Hippocampal formation (tissue), 2 donors: ENCODE measurements at places on chromosomes 11 and 22.

- peak; percentile 22 for DNase-seq
Measured at GRCh38 chr11:64624883-64625481, 34.0 kb downstream of the SLC22A12 start.

DNA sequence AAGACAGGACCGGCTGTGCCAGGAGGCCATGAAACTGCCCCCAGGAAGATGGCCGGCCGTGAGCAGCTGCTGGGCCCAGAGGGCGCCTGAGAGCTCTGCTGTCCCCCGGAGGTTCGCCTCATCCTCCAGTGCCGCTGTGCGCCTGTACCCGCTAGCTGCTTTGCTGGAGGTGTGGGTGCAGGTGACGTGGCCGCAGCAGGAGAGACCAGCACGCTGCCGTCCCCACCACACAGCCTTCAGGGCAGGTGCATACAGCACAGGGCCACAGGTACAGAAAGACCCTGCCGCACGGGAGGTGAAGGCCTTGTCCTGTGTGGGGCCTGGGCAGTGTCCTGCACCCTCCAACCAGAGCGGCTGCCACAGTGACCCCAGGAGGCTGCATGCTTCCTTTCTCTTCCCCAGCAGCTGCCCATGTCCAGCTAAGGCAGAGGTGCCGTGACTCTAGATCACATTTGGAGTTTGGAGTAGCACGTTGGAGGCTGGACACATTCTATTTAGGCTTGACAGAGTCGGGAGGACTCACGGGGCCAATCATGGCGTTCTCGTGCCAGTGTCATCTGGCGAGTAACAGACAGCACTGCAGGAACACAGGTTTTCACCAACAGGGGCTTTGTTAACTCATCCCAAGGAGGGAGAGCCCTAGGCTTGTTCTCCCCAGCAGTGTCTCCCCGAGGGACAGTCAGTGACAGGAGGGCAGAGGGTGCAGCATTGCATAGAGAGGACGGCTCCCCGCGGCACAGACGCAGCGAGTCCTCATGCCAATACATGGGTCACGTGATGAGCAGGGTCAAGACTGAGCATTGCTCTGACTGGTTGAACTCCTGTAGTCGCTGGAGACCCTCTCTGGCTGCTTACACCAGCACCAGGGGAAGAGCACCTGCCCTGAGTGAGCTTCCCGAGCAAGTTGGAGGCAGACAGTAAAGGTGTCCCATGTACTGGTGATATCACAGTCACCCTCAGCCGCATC lies 18.7 kb upstream of the PANX2 start:
- no peak for DNase-seq

DNA sequence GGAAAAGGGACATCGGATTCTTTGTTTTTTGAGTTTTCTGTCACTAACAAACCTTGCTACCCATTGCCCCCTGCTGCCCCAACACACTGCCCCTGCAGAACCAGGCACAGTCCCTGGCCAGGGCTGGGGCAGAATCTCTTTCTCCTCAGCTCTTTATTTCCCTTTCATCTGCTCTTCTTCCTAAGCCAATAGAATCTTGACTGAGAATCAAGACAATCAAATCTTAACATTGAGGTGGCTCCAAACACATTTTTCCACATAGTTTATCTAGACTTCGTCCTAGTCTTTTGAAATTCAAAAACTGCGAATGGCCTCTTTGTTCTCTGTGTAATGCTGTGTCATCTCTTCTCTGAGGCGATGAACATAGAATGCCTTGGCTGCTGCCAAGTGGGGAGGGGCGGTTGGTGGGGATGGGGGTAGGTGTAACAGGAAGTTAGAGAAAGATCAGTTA lies 16.1 kb upstream of the NTM start:
- DNase-seq: peak; percentile 30

DNA sequence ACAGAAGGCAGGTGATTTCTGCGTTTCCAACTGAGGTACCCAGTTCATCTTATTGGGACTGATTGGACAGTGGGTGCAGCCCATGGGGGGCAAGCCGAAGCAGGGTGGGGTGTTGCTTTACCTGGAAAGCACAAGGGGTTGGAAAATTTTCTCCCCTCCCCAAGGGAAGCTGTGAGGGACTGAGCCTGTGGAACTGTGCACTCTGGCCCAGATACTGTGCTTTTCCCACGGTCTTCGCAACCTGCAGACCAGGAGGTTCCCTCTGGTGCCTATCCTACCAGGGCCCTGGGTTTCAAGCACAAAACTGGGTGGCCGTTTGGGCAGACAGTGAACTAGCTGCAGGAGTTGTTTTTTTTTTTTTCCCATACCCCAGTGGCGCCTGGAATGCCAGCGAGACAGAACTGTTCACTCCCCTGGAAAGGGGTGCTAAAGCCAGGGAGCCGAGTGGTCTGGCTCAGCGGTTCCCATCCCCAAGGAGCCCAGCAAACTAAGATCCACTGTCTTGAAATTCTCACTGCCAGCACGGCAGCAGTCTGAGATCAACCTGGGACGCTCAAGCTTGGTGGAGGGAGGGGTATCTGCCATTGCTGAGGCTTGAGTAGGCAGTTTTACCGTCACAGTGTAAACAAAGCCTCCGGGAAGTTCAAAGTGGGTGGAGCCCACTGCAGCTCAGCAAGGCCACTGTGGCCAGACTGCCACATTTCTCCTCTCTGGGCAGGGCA lies 97.2 kb downstream of the JRKL start:
- DNase-seq: no peak

DNA sequence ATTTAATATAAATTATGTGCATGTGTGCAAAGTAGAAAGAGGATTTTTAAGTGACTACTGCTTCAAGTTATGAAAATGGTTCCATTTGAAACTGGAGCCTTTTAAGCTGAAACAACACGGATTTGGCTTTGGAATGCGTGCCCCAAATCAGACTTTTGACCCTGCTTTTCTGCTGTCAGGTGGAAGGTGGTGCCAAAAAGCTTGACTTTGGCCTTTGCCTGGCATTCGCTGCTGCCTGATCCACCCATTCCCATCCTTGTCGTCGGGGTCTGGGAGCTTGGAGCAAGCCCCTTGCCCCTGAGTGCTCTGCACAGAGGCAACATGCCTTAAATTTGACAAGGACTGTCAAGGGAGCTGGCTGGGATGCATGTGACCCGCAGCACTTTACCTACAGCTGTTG lies 335.3 kb upstream of the SYN3 start:
- no peak for DNase-seq

DNA sequence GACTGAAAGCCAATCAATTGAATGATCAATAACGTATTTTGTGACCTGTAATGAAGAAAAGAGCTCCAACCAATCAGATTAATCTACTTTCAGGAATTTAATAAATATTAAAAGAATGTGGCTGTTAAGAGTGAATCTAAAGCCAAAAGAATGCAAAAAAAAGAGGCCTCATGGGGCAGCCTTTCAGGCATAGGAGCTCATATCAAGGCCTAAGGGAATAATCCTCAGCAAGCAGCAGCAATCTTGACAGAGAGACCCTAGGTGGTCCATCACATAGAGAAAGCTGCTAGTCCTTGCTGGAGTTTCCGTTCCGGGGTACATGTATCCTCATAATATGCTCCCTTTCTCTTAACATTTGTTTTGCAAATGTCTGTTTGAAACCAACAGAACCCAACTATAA lies 313.1 kb upstream of the PITPNB start:
- DNase-seq: no peak

- DNase-seq: no peak
Measured at GRCh38 chr22:23767303-23767672, 484 bp downstream of the CHCHD10 start.

DNA sequence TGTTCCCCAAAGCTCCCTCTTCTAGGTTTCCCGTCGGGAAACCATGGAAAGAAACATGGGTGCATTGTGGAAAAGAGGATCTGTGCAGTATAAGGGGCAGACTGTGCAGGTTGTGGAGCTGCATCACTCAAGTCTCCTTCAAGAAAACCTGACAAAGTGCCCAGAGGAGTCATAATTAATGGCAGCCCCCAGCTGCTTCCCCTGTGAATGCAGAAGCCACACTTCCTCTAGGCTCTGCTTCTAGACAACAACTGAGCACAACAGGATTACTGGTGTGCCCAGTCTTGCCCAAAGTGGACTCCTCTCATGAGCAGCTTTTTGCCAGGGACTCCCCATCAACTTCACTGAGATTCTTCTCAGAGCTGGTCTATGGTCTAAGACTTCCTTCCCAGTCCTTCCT lies 42.6 kb upstream of the SCUBE2 start:
- DNase-seq: no peak

GRCh38 chr11:21711341-21711740 lies 481.5 kb upstream of the ANO5 start:
- no peak for DNase-seq

- no peak for DNase-seq
Measured at GRCh38 chr11:526192-526591, 9.2 kb downstream of the HRAS start.
